ENCODE measurements at places on chromosomes 12 and 14.

GRCh38 chr14:65170768-65171507 is 68.6 kb upstream of the MAX start:
- DNase-seq, result peak; percentile 27

GRCh38 chr14:38255673-38256532 is at the start of gene CLEC14A:
Gene CLEC14A (minus strand): TSS chr14:38256093. CDS start chr14:38256022, 71 bp downstream.
- no peak for DNase-seq

DNA sequence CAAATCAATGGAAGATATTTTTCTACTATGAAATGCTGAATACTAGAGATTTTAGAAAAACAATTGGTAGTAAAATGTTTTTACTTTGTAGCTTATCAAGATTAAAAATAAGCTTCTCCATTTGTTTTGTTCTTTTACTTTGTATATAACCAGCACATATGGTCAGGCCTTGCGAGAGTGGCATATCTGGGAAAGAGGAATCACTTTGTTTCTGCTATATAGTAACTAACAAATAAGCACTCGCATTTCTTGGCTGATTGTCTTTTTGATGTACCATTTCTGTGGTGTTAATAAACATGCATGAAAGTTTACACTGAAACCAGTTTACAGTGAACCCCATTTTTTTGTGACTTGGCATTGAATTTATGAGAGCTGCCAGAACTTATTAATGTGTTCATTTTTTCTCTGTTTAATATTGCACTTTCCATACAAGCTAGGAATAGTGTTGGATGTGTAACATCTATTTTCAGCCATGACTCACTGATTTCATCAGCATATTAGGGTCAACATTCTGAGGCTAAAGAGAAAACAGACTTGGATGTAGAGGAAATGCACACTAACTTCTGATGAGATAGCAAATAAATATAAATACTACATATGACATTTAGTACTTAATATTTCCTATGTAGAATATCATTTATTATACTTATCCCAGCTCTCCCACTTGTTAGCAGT is 635.5 kb downstream of the KCNH5 start:
- no peak for DNase-seq

GRCh38 chr14:72876005-72876709 is 17.7 kb downstream of the DPF3 start:
- DNase-seq, result no peak

DNA sequence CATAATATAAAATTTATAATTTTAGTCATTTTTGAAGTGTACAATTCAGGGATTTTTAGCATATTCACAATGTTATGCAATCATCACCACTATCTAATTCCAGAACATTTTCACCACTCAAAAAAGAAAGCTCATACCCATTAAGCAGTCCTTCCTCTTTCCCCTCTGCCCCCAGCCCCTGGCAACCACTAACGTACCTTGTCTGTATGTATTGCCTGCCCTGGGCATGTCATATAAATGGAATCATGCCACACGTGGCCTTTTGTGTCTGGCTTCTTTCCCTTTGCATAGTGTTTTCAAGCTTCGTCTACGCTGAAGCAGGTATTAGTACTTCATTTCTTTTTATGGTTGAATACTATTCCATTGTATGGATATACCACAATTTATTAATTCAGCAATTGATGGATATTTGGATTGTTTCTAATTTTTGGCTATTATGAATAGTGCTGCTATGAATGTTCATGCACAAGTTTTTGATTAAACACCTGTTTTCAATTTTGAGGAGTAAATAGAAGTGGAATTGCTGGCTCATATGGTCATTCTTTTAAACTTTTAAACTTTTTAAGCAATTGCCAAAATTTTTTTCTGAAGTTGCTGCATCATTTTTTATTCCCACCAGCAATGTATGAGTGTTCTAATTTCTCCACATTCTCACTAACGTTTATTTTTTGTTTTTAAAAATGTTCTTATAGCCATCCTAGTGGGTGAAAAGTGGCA is 1.6 kb upstream of the SSTR1 start:
- no peak for DNase-seq

- DNase-seq, result no peak
These were observed 880.3 kb upstream of the FOXG1 start for GRCh38 chr14:27886256-27886655.

DNA sequence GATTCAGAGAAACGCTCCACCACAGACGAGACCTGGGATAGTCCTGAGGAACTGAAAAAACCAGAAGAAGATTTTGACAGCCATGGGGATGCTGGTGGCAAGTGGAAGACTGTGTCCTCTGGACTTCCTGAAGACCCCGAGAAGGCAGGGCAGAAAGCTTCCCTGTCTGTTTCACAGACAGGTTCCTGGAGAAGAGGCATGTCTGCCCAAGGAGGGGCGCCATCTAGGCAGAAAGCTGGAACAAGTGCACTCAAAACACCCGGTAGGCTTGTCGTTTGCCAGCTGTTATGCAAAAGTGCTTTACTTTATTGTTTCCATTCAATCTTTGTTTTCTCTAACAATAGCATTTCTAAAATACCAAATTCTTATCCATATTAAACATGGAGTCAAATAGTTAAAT is 287.3 kb downstream of the NAV3 start:
- DNase-seq, result no peak
